Osteocyte (in vitro differentiated cells): ENCODE measurements at places on chromosomes 13 and 19. TPM values are rescaled to one million over a fixed set of nuclear protein-coding genes. Genes with fewer than 3 reads are reported as not detected.

- no peak for DNase-seq
These were observed 428.5 kb upstream of the NBEA start for GRCh38 chr13:34513526-34513925.

GRCh38 chr19:15441317-15441716, 8.4 kb downstream of the WIZ start:
- DNase-seq, result no peak

- no peak for DNase-seq
These were observed 58.2 kb downstream of the NUFIP1 start for GRCh38 chr13:44930963-44931623.

Gene NLRP7
- not detected in 2 replicates for total RNA-seq

Gene DCLK1
- total RNA-seq, result 7.8 and 9.1 TPM in 2 replicates
